ENCODE measurements at places on chromosomes 6 and 20.
A peak's percentile ranks its signal among the peaks of the same experiment; 100 is the strongest.

DNA sequence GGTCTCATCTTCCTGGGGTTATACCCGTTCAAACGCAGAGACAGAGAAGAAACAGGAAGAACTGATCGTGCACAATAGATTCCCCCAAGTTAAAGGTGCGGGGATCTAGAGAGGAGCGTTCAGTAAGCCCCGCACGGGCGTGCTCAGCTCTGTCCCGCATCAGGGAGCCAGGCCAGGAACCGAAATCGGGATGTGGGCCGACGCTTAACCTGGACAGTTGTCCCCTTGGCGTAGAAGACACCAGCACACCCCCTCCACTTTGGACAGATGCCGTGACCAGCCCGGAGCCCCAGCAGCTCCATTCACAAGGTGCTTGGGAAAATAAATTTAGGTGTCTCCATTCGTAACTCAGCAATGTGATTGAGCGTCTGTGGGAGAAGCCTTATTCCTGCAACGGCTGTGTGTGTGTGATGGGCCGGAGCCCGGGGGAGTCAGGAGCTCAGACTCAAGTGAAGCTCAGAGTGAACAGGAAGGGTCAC, 24.0 kb upstream of the GATA5 start:
- DNase-seq: peak; percentile 62

GRCh38 chr6:53616450-53617357, 48.9 kb downstream of the KLHL31 start:
- DNase-seq: no peak

DNA sequence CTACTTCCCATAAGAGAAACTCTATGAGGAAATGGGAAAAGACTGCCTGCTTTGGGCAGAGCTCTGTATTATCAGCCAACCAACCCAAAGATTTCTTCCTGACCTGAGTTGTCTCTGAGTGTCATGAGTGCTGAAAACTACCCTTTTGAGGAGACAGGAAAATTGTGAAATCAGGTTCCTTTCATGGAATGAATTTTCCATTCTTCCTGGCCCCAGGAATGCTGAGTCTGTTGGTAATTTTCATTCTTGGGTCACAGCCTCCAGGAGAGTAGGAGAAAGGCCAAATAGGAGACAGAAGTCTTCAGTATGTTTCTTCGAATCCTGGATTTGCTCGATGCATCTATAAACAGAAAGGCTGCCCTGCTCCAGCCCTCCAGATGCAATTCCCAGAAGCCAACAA, 53.6 kb downstream of the SCML4 start:
- DNase-seq: no peak

- DNase-seq: no peak
These were observed 9.2 kb downstream of the PPP1R3G start for GRCh38 chr6:5094327-5094726.

- DNase-seq: peak; percentile 96
These were observed 18.9 kb downstream of the OR2B2 start for GRCh38 chr6:27893059-27893835.

DNA sequence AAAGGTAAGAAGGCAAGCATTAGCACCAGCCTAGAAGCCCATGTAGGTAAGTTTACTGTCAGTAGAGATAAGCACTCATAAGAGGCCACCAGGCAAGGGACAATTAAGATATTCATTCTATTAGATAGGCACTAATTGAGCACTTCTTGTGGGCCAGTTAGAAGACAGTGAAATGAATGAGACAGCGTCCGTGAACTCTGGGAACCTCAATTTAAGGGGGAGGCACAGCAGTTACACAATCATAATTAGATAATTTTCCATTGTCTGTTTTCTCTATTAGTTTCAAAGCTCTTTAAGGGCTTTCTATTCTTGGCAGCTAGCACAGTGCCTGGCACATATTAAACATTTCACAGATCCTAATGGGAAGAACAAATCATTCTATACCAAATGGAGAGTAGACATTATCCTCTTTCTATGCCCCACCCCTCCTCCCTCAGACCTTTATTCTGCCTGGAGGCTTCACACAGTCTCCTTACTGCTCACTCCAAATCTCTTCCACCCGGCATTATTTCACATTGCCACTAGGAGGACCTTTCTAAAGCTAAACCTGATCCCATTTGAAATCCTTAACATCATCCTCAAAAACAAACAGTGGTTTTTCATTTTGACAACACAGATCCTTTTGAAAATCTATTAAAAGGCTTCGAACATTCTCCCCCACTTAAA, 529.6 kb downstream of the ADGRB3 start:
- no peak for DNase-seq

- no peak for DNase-seq
These were observed 104.2 kb upstream of the DST start for GRCh38 chr6:56746767-56747504.

- no peak for DNase-seq
These were observed 11.5 kb downstream of the TAAR2 start for GRCh38 chr6:132612449-132613108.

DNA sequence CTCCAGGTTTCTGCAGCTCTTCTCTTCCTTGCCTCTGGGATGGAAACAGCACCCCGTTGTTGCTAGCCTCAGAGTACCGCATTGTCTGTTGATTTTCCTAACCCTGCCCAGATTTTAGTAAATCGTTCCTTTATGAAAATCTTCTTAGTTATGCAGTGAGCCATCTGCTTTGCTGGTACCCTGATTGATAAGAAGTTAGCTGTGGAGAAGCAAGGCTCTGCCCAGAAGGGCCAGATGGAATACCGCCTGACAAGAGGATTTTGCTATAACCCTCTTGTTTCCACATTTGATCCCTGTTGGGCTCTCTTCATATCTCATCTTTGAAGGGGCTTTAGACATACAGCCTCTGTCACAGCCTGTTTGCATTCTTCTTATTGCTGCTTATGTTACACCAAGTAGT, 229.0 kb downstream of the CDKAL1 start:
- no peak for DNase-seq

DNA sequence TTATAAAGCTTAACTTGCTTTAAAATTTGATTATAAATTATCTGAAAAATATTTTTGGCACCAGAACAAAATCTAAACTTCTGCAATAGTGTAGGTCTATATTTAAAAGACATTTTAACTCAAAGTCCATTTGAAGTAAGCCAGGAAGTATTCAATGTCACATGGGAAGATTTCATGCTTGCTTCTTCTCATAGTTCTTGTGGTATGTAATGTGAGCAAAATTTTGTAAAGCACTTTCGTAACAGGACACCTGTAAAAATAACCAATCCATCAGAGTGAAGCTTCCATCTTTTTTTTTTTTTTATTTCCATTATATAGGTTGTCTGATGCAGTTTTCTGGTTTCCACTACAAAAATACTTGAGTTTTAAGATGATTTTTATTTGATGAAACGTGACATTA, 386.1 kb downstream of the LAMA2 start:
- no peak for DNase-seq

DNA sequence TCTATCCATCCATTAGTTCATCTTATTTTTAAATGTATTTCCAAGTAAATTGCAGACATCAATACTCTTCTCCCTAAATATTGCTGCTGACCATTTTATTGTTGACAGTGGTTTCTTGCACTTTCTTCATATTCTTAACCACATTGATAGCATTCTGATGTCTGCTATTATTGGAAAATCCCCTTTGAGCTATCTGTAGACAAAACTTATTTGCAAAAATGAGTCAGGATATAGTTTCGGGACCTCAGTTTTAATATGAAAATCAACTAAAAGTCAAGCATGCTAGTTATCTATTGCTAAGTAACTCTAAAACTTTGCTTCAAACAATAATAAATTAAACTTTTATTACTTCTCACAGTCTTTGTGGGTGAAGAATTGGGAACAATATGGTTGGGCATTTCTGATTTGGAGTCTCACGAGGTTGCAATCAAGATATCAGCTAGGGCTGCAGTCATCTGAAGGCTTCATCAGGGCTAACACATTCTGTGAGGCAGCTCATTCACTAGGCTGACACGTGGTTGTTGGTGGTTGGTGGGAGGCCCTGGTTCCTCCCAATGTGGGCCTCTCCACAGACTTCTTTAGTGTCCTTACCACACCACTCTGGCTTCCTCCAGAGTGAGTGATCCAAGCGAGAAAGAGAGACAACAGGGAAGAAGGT, 32.7 kb downstream of the CD109 start:
- DNase-seq: no peak

GRCh38 chr6:170057034-170057734, 233.7 kb downstream of the DLL1 start:
- no peak for DNase-seq

- no peak for DNase-seq
These were observed 94.0 kb downstream of the CD83 start for GRCh38 chr6:14211562-14211942.

DNA sequence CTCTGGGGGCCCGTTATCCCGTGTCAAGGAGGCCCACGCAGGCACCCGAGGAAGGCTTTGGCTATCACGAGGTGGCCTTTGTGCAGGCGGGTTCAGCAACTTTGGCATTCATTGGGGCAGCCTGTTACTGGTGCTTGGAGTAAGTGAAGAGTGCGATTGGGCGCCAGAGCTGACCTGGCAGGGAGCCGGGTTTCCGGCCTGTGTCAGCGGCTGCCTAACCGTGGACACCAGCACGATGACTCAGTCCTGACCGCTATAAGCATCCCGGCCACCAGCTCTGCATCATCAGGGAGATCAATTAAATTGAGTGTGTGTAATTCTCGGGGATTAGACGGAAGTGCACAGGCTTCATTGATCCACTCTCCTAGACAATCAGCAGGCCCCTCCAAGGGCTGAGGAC, 45.9 kb downstream of the CDH4 start:
- DNase-seq: no peak

GRCh38 chr6:55058682-55059081, 115.6 kb upstream of the HCRTR2 start:
- no peak for DNase-seq

DNA sequence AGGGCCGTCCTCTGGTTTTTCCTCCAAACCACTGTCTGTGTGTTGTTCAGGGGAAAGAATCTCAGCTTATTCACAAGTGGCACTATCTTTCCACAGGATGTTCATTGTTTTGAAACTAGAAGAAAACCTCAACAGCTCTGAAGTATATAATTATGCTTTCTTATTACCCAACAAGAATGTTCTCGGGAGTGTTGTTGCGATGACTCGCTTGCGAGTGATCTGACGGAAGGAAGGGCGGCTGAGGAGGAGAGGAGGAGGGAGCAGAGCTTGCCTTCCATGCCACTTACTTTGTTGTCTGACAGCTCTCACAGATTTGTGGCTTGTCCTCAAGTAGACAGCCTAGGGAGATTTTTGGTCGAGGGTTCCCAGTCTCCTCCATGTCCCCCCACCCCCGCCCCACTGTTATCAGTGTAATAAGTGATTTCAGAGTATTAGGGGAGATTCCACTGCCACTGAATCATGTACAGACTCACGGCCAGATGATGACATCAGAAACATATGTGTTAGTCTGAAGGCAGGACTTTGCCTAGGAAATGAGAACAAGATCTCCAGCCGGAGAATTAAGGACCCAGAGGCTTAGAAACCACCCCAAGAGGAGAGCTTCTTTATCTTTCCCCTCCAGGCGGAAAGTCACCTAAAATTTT, 80.7 kb upstream of the CCN6 start:
- DNase-seq: peak; percentile 69

DNA sequence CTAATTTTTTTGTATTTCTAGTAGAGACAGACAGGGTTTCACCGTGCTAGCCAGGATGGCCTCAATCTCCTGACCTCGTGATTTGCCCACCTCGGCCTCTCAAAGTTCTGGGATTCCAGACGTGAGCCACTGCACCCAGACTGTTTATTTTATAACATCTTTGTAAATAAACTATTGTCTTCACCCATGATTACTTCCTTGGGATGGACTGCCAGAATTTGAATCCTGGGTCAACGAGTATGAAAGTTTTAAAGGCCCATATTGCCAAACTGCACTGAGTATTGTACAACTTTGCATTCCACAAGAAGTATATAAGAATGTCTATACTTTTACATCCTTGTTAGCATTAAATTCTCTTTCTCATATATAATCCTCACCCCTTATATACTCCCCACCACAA, 38.6 kb downstream of the ZHX3 start:
- DNase-seq: no peak

GRCh38 chr20:9363673-9364072, 150.7 kb upstream of the LAMP5 start:
- no peak for DNase-seq

DNA sequence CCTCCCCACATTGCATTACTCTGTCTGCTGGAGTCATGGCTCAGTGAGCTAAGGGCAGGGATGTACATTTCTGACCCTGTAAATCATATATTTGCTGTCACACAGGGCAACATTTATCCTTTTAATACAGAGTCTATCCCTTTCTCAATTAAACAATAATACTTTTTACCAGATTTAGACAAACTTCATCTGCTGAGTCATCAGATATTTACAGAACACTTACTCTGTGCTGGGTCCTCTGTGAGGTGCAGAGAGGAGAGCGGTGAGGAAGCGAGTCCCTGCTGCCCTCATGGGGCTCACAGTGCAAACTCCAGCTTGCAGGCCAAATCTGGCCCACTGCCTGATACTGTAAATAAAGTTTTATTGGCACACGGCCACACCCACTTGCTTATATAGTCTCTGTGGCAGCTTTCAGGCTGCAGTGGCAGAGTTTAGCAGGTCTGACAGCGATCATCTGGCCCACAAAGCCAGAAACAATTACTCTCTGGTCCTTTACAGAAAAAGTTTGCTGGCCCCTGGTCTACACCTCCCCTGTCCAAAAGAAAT, 144.5 kb downstream of the CDH26 start:
- no peak for DNase-seq

- no peak for DNase-seq
These were observed 370.1 kb downstream of the FOXA2 start for GRCh38 chr20:22214296-22214695.

GRCh38 chr20:49272654-49273053, 5.2 kb downstream of the ZNFX1 start:
- no peak for DNase-seq

- no peak for DNase-seq
These were observed 128.6 kb downstream of the ARID1B start for GRCh38 chr6:156905801-156906200.

GRCh38 chr6:43965628-43966373, 161.5 kb downstream of the MRPL14 start:
- DNase-seq: no peak

GRCh38 chr6:63571361-63572043, 778 bp upstream of the LOC128125822 start:
- DNase-seq: peak; percentile 77

DNA sequence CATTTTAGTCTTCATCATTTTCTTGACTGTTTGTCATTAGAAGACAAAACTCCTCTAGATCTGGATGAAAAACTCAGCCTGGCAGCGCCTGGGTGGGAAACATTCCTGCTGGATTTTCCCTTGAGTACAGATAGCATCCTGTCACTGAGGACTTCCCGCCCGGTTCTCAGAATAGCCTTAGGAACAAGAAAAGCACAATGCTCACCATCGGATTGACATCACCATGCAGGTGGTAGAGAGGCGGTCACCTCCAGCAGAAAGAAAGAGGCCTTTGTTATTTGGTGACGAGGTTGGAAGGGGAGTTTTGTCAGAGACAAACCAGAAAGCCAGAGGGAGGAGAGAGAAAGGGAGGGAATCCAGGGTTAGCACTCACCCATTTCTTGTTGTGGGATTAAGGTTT, 39.8 kb downstream of the KIF25 start:
- DNase-seq: no peak

DNA sequence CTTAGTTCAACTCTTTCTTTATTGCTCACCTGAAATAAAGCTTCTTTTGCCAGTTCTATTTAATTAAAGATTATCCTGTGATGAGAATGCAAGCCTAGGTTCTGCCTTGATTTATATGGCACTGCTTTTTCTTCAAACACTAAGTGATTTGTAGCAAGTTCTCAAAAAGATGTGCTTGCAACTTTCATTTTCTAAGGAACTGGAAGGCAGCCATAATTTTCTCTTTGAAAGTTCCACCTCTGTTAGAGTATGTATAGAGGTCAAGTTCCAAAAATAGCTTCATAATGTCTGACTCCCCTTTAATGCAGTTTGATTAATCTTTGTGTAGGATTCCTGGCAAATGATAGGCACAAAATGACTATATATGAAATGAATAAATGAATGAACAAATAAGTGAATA, 528.3 kb upstream of the FLRT3 start:
- DNase-seq: no peak
